ENCODE measurements at places on chromosomes 13 and 19. TPM values are rescaled to one million over a fixed set of nuclear protein-coding genes. Genes with fewer than 3 reads are reported as not detected.

CD209 gene
- total RNA-seq = 11.4 TPM

GRCh38 chr13:26811581-26811980 lies 51.0 kb upstream of the GPR12 start:
- no peak for DNase-seq

ZNF98 gene
- total RNA-seq = 0.43 TPM

ATP8B3 gene
- 0.46 TPM for total RNA-seq

GRCh38 chr19:38741670-38742069 lies 2.6 kb downstream of the CAPN12 start:
- no peak for DNase-seq

DNA sequence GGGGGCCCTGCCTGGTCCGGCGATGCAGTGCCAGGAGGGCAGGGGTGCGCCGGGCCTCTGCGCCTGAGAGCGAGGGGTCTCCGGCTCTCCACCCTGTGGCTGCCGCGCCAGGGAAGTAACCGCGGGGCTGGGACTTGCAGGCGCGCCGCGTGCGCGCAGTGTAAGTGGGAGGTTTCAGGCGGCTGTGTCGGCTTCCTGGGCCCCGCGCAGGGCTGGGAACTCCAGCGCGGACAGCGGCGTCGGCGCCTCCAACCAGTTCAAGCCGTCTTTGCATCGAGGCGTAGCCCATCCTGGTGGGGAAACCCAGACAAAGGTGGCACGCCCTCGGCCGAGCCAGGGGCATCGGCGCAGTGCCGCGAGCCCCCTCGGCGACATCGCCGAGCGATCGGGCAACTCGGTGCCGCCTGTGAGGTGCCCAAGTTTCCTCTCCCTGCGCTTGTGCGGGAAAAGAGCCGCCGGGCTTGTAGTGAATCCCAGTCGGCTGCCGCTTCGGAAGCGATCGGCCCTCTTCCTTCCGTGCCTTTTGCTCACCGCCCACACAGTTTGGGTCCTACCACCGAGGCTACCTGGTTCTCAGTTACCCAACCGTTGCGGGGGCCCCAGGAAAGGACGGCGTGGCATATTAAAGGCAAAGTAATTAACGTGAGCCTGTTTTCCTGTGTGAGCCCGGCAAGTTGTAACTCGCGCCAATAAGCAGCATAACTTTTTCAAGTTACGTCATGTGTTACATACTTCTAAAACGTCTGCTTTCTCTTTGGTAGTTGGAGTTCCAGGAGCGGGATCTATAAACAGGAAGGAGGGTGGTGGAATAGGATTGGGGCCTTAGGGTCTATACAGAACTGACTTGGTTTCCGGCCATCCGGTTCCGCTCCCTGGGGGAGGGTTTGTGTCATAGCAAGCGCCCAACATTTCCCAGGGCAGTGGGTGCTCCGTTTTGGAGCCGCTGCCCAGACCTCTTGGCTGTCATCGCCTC lies 1.2 kb downstream of the LRCH1 start:
- peak; percentile 83 for DNase-seq

- peak; percentile 73 for DNase-seq
These were observed 8.9 kb upstream of the MYO1F start for GRCh38 chr19:8585894-8586750.

CFAP97D2 gene
- not detected for total RNA-seq

GRCh38 chr19:9075064-9075949 lies 11.6 kb upstream of the OR1M1 start:
- peak; percentile 68 for DNase-seq

CYP2A6 gene
- total RNA-seq = 0.27 TPM

GRCh38 chr13:112255550-112256120 lies 120.5 kb upstream of the SPACA7 start:
- DNase-seq = no peak

- DNase-seq = peak; percentile 67
These were observed 117.7 kb upstream of the GJB6 start for GRCh38 chr13:20349564-20350381.

GRCh38 chr19:16144216-16144581 lies 714 bp downstream of the HSH2D start:
- DNase-seq = no peak

- no peak for DNase-seq
These were observed 30.5 kb upstream of the MATK start for GRCh38 chr19:3816566-3817218.

- DNase-seq = no peak
These were observed 575.6 kb downstream of the DCT start for GRCh38 chr13:93903909-93904308.

- no peak for DNase-seq
These were observed 5.5 kb downstream of the EBI3 start for GRCh38 chr19:4234862-4235201.

SIGLEC9 gene
- total RNA-seq = 1.7 TPM

GRCh38 chr19:52896431-52897137 lies 851 bp downstream of the ZNF320 start:
- DNase-seq = no peak

GRCh38 chr13:73844986-73845385 lies 289.2 kb downstream of the KLF12 start:
- DNase-seq = no peak

DNA sequence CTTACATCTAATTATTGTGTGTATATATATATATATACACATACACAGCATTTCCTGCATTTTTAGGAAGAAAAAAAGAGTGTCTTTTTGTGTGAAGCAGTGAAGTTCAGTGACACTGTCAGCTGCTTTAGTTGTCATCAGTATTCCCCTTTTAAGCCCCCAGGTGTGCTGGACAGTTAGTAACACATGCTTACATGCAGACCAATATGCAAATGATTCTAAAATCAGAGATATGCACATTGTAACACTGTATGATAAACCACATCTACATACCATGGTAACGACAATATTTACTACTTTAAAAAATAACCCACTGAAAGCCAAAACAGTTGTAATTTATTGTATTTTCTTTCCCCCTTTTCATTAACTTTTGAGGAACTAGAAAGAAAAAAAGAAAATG lies 16.8 kb downstream of the LHFPL6 start:
- DNase-seq = no peak

KLK7 gene
- not detected for total RNA-seq

DNA sequence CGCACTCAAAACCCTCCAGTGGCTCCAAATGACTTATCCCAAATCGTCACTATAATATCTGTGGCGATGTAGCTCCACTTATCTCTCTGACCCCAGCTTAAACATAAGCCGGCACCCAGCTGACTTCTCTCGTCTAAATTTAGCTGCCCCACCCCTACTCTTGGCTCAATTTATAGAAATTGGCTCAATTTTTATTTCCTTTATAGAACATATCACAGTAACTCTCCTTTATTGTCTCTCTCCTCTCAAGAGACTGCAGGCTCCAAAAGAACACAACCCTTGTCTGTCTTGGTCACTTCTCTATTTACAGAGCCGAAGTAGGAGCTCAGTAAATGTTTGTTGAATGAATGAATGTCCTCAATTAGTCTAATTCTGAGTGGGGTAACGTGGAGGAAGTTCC lies 805 bp downstream of the ZNF784 start:
- DNase-seq = no peak

- peak; percentile 78 for DNase-seq
These were observed 1.2 kb downstream of the CGB7 start for GRCh38 chr19:49056101-49056901.

- DNase-seq = no peak
These were observed 5.2 kb downstream of the FRY start for GRCh38 chr13:32036757-32037156.

GRCh38 chr13:93774506-93774905 lies 547.9 kb downstream of the GPC6 start:
- DNase-seq = no peak

DNA sequence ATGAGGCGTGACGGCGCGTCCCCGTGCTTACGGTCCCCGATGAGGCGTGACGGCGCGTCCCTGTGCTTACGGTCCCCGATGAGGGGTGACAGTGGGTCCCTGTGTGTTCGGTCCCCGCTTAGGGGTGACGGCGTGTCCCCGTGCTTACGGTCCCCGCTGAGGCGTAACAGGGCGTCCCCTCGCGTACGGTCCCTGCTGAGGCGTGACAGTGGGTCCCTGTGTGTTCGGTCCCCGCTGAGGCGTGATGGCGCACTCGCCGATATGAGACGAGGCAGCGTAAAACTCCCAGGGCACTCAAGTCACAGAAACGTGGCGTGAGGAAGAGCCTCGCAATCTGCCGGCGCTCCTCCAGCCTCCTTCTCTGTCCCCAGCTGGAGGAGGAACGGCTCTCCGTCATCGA lies 20.9 kb downstream of the CFAP97D2 start:
- no peak for DNase-seq

DNA sequence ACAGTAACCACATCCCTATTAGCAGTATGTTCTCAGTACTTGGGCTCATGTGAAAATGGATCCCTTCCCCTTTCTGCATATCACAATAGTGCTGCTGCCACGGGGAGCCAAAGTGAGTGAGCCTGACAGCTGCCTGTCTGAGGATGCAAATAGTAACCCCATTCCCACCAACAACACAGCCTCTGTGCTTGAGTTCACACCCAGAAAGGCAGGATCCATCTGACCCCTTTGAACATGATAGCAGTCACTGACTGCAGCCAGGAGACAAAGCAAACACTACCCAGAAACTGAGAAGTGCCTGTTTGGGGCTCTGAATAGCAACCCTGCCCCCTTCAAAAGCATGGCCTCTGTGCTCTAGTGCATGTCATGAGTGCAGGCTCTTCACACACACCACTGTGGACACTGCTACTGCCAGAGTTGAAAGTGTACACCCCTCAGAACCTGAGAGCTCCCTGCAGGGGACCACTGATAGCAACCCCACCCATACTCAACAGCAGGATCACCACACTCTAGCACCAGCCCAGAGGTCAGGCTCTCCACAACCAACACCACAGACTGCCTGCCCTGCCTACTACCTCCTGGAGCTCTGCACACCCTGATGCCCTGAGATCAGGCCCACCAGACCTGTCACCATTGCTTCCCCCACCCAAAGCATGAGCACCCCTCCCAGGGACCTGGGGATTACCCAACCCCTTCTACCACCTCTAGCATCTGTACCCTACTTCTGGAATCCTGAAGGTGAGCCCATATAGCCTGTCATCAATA lies 1563.5 kb upstream of the PRR20A start:
- no peak for DNase-seq

- no peak for DNase-seq
These were observed 12.2 kb downstream of the FPR3 start for GRCh38 chr19:51807111-51807701.

KANK3 gene
- total RNA-seq = 21.8 TPM

PSG2 gene
- total RNA-seq = not detected

- DNase-seq = no peak
These were observed 3.1 kb downstream of the CD320 start for GRCh38 chr19:8304841-8305621.

CRX gene
- total RNA-seq = not detected

- DNase-seq = no peak
These were observed 870.3 kb upstream of the MIR17HG start for GRCh38 chr13:90477216-90477615.

All from Right ventricle myocardium superior (tissue), 1 donor.